LNCaP clone FGC (cell line): ENCODE measurements at places on chromosomes 1 and 21.

- DNase-seq: no peak
These were observed 131.5 kb downstream of the CNIH3 start for GRCh38 chr1:224747578-224747977.

DNA sequence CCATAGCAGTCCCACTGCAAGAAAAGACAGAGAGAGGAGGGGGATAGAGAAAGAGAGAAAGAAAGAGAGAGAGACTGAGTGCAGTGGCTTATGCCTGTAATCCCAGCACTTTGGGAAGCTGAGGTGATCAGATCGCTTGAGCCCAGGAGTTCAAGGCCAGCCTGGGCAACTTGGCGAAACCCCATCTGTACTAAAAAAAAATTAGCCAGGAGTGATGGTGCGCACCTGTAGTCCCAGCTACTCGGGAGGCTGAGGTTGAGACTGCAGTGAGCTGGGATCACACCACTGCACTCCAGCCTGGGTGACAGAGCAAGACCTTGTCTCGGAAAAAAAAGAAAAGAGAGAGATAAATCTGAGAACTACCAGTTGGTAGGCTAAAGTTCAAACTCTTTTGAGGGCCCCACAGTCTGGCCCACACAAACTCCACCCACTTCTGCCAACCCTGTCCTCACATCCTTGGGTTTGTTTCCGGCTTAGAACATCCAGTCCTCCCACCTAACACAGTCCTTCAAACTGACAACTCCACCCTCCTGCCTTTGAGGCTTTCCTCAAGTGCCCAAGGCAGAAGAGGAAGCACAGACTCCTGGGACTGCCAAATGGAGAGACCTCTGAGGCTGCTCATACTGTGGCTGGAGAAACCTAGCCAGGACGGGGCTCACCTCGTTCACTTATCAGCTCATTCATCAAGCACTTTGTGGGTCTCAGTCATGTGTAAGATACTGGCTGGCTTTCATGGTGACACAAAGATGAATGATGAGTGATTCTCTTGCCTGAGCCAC is 20.1 kb downstream of the TFAP2E start:
- DNase-seq: no peak

GRCh38 chr1:13730751-13731482 is 30.9 kb downstream of the PRDM2 start:
- no peak for DNase-seq

- DNase-seq: no peak
These were observed 140.8 kb upstream of the RAB4A start for GRCh38 chr1:229130028-229130668.

DNA sequence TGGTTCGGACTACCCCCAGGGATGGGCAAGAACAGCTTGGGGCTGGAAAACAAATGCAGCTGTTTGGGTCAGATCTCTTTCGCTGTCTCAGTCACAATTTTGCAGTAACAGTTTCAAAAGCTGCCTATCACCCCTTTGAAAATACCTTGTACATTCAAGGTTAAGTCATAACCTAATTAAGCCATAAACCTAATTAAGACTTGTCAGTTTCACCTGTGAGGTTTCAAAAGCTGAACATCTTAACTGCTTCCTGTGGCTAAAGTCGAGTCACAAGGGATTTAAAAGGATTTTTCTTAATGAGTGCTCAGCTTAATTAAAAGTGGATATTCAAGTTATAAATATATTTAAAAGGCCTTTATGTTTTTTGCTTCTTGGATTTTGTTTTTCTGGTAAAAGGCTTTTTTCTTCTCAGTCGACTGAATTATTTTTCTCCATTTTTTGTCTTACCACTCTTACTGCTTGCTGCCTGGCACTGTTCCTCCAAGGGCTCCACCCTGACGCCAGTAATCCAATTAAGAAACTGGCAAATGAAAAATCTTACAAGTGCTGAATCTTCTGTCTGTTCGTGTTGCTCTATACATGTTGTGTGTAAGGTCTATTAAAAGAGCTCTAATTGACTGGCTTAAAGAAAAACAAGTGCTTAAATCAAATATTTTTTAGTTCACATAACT is 31.3 kb downstream of the CBR1 start:
- DNase-seq: no peak

- DNase-seq: no peak
These were observed 184.5 kb downstream of the CAMTA1 start for GRCh38 chr1:6969762-6970161.

DNA sequence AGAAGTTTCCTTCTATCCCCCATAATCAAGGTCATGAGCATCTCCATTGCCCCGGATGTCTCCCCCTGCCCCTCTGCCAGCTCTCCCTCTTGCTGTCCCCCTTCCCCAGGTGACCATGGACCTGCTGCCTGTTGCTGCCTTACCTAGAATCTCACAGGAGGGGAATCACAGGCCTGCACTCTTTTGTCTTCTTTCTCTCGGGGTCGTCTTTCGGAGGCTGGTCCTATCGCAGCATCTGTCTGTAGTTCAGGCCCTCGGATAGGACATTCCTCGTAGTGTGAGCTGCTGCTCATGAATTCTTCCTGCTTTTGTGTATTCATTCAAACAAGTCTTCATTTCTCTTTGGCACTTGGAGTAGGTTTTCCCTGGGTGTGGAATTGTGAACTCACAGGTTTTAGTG is 39.9 kb upstream of the ACTRT2 start:
- no peak for DNase-seq

- DNase-seq: no peak
These were observed 8.7 kb downstream of the TRIM11 start for GRCh38 chr1:228397966-228398365.

DNA sequence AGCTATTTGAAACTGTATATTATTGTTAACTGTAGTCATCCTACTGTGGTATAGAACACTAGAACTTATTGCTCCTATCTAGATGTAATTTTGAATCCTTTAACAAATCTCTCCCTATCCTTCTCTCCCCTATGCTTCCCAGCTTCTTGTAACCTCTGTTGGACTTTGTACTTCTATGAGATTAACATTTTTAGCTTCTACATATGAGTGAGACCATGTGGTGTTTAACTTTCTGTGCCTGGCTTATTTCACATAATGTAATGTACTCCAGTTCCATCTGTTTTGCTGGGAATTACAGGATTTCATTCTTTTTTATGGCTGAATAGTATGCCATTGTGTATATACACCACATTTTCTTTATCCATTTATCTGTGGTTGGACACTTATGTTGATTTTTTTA is 64.5 kb upstream of the KIAA1614 start:
- no peak for DNase-seq

GRCh38 chr1:70966018-70966638 is 81.5 kb downstream of the PTGER3 start:
- no peak for DNase-seq

GRCh38 chr1:118828038-118828437 is 160.1 kb downstream of the TBX15 start:
- no peak for DNase-seq

DNA sequence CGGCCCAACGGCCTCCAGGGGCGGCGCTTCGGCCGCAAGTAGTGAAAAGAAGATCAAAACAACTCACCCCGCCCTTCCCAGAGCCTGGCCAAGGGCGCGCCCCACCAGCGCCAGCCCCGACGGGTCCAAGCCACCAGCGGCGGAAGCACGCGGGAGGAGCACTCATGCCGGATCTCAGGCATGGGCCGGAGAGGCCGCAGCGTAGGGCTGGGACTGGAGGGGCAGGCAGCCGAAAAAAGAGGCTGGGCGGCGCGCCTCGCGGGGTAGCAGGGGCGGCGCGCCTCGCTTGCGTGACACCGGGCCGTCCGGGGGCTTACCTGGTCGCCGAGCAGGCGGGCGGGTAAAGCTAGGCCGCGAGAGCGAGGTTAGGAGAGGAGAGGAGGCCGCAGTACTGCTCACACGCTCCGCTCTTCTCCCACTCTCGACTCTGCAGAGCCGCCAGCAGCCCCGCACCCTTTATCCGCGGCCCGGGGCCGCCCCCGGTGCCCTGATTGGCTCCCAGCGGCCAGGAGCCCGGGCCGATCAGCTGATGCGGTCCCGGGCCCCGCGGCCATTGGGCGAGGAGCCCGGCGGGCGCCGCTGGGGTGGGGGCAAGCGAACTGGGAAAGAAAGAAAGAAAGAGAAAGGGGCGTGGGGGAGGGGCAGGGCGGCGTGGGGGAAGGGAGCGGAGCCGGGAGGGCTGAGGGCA is at the start of gene GLUL:
Gene GLUL (minus strand): TSS at position 429 of the 688 bp plus-strand sequence. CDS start 3,053 bp downstream, outside the sequence.
- DNase-seq: peak; percentile 74

DNA sequence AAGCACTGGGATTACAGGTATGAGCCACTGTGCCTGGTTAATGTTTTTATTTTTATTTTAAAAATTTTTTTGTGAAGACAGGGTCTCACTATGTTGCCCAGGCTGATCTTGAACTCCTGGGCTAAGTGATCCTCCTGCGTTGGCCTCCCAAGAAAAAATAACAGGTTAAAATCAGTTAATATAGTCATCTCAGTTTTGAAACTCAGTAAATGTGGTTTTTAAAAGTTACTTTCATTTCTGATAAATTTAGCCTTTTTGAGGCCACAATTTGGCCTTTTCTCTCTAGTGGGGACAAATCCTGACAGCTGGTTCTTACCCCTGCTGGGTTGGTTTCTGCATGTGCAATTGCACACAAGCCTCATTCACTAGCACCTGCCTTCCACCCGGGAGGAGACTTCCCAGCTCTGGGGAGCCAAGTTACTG is 13.3 kb downstream of the PMF1 start:
- DNase-seq: no peak

DNA sequence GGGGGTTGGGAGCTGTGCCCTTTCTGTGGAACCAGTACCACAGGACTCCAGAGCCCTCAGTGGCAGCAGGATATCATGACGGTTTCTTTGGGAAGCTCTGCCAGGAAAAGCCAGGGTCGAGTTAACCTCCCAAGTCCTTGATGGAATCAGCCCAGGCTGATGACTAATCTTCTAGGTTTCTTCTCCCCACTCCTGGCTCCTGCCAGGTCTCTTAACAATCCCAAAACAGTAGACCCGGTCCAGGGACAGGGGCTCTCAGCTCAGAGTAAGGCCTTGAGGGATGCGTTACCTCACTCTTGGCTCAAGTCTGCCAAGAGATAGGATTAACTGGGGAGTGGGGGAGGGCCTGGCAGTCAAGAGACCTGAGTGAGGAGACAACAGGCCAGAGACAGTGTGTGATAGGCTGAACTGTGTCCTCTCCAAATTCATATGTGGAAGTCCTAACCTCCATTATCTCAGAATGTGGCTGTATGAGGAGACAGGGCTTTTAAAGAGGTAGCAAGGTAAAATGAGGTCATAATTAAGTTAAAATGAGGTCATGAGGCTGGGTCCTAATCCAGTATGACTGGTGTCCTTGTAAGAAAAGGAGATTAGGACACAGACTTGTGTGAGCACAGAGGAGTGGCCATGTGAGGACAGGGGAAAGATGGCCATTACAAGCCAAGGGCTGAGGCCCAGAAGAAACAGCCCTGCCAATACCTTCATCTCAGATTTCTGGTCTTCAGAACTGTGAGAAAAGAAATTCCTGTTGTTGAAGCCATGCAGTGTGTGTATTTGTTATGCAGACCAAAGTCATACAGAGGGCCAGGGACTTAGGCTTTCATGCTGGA is 95.0 kb downstream of the BEND5 start:
- DNase-seq: no peak

GRCh38 chr1:240484804-240485443 is 127.0 kb downstream of the GREM2 start:
- no peak for DNase-seq

DNA sequence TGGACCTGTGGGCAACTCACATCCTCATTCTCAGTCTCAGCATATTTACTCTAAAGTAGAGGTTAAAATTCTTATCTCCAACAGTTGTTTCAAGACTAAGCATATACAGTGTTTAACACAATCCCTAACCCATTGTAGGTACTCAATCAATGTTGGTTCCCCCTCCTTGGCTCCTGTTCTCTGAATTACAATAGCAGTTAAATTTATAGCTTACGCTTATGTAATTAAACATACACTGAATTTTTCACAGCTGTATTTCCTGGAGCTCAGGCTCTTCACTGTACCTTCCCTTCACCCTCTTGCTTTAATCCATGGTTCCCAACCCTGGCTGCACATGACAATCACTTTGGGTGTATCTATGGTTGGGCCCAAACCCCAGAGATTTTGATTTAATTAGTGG is 89.4 kb downstream of the LPAR3 start:
- DNase-seq: no peak

DNA sequence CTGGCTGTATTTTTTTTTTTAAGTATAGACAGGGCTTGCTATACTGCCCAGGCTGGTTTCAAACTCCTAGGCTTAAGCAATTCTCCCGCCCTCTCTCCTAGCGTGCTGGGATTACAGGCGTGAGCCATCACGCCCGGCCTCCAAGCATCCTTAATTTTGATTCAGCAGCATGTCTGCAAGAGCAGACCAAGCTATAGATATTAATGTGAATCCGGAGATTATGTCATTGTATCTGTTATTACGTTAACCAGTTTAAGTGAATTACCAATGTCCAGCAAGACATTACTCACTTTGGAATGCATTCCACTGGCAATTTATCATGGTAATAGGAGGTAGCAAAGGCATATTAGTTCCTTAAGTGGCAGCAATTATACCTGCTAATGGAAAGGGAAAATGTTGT is 179.7 kb downstream of the CHRM3 start:
- no peak for DNase-seq

DNA sequence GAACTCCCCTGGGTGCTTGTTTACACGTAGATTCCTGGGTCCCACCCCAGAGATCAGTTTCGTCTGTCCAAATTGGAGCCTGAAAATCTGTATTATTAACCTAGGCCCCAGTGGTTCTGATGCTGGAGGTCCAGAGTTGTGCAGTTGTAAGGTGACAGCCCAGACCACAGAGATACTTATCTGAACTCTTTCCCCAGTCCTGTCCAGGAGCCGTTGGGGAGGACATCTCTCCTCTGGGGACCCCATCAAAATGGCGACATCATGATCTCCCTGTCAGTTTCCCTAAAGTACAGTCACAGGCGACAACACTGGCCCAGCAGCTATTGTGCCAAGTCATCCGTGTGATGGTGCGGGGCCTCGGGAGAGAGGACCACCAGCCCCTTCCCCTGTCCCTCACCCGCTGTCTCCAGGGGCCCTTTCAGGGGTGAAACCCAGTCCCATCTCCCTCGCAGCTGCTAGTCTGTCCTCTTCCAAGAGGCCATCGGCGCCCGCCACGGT is 749 bp upstream of the EFHD2 start:
- no peak for DNase-seq

GRCh38 chr1:200072636-200073285 is 45.3 kb downstream of the NR5A2 start:
- DNase-seq: no peak

DNA sequence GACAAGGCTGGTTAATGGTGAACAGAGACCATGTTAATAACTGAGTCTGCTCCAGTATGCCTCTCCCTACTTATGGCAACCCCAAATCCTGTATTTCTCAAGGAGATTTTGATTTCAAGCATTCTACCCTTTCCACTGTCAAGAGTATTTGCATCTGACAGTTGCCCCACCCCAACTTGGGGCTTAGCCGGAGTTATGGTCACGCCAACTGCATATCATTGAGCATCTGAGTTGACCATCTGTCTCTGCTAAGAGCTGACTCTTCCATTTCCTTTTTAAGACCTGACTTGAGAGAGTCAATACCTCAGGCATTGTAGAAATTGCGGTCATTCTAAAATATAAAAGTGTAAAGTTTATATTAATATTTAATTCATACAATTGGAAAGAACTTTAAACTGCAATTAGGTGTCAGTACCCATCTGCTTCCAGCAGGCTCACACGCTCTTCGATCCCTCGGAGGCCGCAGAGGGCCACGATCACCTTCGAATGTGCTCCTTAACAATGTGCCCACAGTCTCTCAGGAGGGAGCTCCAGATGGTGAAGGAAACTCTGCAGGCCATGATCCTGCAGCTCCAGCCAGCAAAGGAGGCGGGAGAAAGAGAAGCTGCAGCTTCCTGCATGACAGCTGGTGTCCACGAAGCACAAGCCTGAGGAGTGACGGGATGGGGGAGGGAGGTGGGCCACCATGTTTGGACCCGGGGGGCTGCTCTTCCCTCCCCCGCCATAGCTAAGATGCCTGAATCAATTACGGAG is 409.8 kb downstream of the DISC1 start:
- no peak for DNase-seq
